Kidney (tissue), 22 donors: ENCODE measurements at places on chromosomes 6 and 20. TPM values are rescaled to one million over a fixed set of nuclear protein-coding genes. Genes with fewer than 3 reads are reported as not detected.

GRCh38 chr6:84766799-84767525 lies 2.6 kb upstream of the TBX18 start:
- no peak overlapping the region for H3K4me3 ChIP-seq
- no peak overlapping the region for H3K27ac ChIP-seq
- no peaks in the 10 kb centered on the region for H3K36me3 ChIP-seq
- DNase-seq = peak; percentile 21
- peaks cover 76% of the 10 kb centered on the region for H3K27me3 ChIP-seq

Gene CST1
- not detected for total RNA-seq

GRCh38 chr20:56247954-56248782 lies at the start of gene MC3R:
MC3R (plus strand) TSS chr20:56248732; CDS start chr20:56248844, 112 bp downstream.
- DNase-seq = peak; percentile 56
- H3K4me1 ChIP-seq = no peaks in the 10 kb centered on the region
- H3K36me3 ChIP-seq = no peaks in the 10 kb centered on the region
- H3K4me3 ChIP-seq = no peak within 1 kb of the TSS
- no peak within 1 kb of the TSS for H3K27ac ChIP-seq

DNA sequence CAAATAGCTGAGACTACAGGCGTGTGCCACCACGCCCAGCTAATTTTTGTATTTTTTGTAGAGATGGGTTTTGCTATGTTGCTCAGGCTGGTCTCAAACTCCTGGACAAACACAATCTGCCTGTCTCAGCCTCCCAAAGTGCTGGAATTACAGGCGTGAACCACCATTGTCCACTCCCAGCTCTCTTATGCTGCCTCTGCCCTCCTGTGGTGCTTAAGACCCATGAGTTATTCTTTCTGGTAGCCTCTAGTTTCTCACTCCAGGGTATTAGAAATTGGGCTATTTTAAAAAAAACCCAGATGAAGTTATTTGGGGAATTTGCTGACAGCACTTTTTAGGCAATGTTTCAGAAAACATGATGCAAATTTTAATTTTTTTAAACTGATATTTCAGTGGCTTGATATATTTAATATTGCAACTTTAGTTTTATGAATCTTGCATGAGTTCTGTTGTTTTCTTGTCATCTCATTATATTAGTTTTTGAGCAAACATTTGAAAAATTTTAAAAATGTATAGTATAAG lies 114.0 kb upstream of the FOXO3 start:
- no peak overlapping the region for H3K27ac ChIP-seq
- H3K27me3 ChIP-seq = no peaks in the 10 kb centered on the region
- H3K4me1 ChIP-seq = no peaks in the 10 kb centered on the region

GRCh38 chr6:3265671-3266070 lies 6.9 kb downstream of the PSMG4 start:
- H3K36me3 ChIP-seq = no peaks in the 10 kb centered on the region
- H3K4me3 ChIP-seq = no peak overlapping the region
- H3K27me3 ChIP-seq = no peaks in the 10 kb centered on the region
- H3K27ac ChIP-seq = no peak overlapping the region

DNA sequence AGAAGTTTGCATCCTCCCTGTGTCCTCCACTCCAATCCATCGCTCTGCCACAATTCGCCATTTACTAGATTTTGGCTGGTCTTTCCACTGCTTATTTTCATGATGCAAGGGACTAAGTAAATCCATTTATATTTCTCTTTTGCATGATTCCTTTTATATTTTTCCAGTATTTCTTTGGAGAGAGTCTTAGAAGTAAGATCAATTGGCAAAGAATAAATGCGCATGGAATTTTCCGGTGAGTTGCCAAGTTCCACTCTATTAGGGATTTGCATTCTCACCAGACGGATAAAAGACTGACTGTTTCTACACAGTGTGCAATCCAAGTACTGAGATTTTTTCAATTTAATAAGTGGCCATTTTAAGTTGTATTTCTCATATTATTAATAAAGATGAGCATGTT lies 91.7 kb upstream of the PHACTR3 start:
- H3K4me1 ChIP-seq = no peaks in the 10 kb centered on the region
- H3K27me3 ChIP-seq = no peaks in the 10 kb centered on the region
- H3K36me3 ChIP-seq = no peaks in the 10 kb centered on the region
- H3K27ac ChIP-seq = no peak overlapping the region
- no peak overlapping the region for H3K4me3 ChIP-seq

GRCh38 chr20:7147220-7147601 lies 379.7 kb downstream of the BMP2 start:
- no peak overlapping the region for H3K27ac ChIP-seq
- H3K4me3 ChIP-seq = no peak overlapping the region
- H3K27me3 ChIP-seq = no peaks in the 10 kb centered on the region
- no peak for DNase-seq

GRCh38 chr6:144033816-144034735 lies 26.0 kb upstream of the PLAGL1 start:
- H3K4me1 ChIP-seq = peaks cover 8% of the 10 kb centered on the region
- no peak overlapping the region for H3K4me3 ChIP-seq

DNA sequence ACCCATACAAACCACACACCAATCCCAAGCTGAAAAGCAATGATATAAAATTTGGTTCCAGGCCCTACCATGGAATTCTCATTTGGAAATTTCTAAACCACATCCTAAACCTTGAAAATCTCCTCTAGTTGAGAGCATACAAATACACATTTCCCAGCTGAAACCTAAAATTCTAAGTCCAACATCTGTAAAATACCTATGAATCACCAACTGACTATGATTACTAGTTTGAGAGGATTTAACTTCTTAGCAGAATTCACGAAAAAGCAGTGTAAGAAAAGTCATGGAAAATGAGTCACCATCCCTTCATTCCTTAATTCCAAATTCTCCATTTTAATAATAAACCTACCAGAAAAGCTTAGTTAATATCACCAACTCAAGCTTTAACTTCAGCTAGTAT lies 15.4 kb downstream of the RANBP9 start:
- no peak overlapping the region for H3K27ac ChIP-seq
- no peak for DNase-seq
- no peak overlapping the region for H3K4me3 ChIP-seq
- H3K36me3 ChIP-seq = no peaks in the 10 kb centered on the region

DNA sequence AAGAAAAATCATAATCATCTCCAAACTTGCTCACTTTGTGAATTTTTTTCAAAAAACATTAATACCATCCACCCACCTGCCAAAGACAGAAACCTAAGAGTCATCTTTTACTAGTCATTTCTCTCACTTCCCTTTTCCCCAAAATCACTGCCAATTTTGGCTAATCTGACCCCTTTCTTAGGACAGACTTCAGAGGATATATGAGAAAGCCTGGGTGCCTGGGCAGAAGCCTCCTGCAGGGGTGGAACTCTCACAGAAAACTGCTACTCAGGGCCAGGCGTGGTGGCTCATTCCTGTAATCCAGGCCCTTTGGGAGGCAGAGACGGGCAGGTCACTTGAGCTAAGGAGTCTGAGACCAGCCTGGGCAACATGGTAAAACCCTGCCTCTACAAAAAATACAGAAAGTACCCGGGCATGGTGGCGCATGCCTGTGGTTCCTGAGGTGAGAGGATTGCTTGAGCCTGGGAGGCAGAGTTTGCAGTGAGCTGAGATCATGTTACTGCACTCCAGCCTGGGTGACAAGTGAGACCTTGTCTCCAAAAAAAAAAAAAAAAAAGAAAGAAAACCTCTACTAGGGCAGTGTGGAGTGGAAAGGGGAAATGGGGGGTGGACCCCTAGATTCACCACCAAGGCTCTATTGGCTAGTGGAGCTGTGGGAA lies 3.8 kb downstream of the DEK start:
- no peak overlapping the region for H3K27ac ChIP-seq
- H3K4me3 ChIP-seq = no peak overlapping the region
- peaks cover 15% of the 10 kb centered on the region for H3K36me3 ChIP-seq
- no peaks in the 10 kb centered on the region for H3K27me3 ChIP-seq

Gene PSMB9
- 56.6 TPM for total RNA-seq

Gene PPDPF
- 578 TPM for total RNA-seq

Gene MLN
- total RNA-seq = not detected

DNA sequence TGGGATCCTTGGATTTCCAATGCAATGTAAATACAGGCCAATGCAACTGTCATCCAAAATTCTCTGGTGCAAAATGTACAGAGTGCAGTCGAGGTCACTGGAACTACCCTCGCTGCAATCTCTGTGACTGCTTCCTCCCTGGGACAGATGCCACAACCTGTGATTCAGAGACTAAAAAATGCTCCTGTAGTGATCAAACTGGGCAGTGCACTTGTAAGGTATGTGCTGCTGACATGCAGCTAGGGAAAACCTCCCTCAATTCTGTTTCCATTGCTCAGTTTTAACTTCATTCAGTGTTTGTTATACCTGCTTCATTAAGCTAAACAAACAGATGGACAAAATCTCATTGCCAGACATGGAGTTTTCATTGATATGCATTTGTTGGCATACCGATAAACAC lies 397.1 kb downstream of the ARHGAP18 start:
- H3K4me1 ChIP-seq = no peaks in the 10 kb centered on the region
- H3K4me3 ChIP-seq = no peak overlapping the region
- no peaks in the 10 kb centered on the region for H3K36me3 ChIP-seq
- DNase-seq = no peak
- no peak overlapping the region for H3K27ac ChIP-seq
- no peaks in the 10 kb centered on the region for H3K27me3 ChIP-seq

DNA sequence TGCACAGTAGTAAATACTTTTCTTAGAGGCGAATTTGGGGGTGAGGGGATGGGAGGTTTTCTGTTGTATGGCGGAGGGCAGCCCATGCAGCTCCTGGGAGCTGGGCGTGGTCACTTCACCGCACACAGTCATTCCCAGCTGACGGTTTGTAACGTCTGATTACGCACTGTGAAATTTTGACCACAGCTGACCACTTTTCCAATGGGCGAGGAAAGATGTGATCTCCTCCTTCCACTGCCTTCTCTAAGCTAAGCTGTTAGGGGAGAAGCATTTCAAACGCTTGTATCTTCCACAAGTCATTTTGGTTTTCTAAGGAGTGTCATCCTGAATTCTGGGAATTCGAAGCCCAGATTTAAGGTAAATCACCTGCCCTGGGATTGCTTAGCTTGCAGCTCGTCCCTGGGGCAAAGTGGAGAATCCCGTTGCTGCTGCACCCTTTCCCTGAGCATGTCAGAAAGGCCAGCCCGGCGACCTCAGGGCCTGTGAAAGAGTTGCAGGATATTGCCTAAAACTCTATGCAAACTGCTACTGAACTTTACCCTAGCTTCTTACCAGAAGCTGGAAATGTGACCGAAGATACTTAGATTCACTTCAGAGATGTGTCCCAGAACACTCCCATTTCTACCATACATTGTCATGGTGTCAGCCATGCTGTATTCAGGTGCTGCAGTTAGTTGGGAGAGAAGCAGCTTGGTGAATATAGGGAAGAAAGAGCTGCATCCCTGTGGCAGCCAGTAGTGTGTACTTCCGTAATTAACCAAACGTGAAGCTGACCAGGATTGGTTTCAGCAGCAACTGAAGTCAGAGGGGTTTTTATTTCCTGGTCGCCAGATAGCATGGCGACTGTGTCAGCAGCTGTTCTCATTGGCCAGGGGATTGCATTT lies 58.9 kb downstream of the RREB1 start:
- no peak for DNase-seq
- peak overlapping the region; percentile 51 for H3K27ac ChIP-seq
- H3K4me1 ChIP-seq = peaks cover 2% of the 10 kb centered on the region
- no peak overlapping the region for H3K4me3 ChIP-seq
- no peaks in the 10 kb centered on the region for H3K27me3 ChIP-seq

DNA sequence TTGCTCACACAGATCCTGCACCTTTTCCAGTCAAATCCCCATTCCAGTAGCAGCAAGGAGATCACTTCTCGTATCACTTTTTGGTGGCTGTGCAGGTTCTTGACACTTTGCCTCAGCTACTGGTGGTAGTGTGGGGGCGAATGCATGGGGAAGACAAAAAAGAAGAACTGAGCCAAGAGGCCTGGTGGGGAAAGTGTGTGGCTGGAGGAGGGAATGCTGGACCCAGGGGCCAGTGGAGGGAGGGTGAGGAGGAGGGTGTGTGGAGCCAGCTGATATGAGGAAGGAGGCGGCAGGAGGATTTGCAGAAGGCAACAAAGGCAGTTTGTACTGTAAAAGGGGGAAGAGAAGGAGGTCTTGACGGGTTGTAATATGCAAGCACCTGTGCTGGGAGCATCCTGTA lies 15.7 kb upstream of the HLA-C start:
- DNase-seq = no peak
- H3K27me3 ChIP-seq = no peaks in the 10 kb centered on the region
- no peaks in the 10 kb centered on the region for H3K36me3 ChIP-seq
- H3K4me1 ChIP-seq = no peaks in the 10 kb centered on the region
- no peak overlapping the region for H3K4me3 ChIP-seq
- no peak overlapping the region for H3K27ac ChIP-seq

- H3K36me3 ChIP-seq = no peaks in the 10 kb centered on the region
- H3K4me3 ChIP-seq = no peak overlapping the region
- peaks cover 12% of the 10 kb centered on the region for H3K4me1 ChIP-seq
- no peak overlapping the region for H3K27ac ChIP-seq
- no peaks in the 10 kb centered on the region for H3K27me3 ChIP-seq
Measured at GRCh38 chr6:47631797-47632196, 66.6 kb upstream of the ADGRF4 start.

- no peak overlapping the region for H3K27ac ChIP-seq
- no peaks in the 10 kb centered on the region for H3K4me1 ChIP-seq
- H3K4me3 ChIP-seq = no peak overlapping the region
- no peaks in the 10 kb centered on the region for H3K36me3 ChIP-seq
Measured at GRCh38 chr6:155004017-155004416, 8.9 kb downstream of the TIAM2 start.

DNA sequence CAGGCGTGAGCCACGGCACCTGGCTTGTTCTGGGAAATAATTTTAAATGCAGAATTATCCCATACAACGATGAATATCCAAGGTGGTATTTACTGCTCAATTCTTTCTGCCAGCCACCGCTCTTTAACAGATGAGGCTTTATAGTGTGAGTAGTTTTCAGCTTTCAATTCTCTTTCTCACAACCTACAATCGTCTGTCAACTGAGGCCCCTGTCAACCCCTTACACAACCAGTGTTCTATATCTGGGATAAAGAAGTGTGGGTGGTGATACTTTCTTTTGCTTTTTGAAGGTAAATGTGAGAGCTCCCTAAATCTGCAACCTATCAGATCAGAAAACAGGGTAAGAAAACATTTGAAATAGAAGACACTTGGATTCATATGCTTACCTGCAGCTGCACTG lies 22.5 kb downstream of the STAU1 start:
- no peaks in the 10 kb centered on the region for H3K27me3 ChIP-seq
- no peaks in the 10 kb centered on the region for H3K36me3 ChIP-seq
- no peak for DNase-seq
- H3K4me1 ChIP-seq = peaks cover 3% of the 10 kb centered on the region

DNA sequence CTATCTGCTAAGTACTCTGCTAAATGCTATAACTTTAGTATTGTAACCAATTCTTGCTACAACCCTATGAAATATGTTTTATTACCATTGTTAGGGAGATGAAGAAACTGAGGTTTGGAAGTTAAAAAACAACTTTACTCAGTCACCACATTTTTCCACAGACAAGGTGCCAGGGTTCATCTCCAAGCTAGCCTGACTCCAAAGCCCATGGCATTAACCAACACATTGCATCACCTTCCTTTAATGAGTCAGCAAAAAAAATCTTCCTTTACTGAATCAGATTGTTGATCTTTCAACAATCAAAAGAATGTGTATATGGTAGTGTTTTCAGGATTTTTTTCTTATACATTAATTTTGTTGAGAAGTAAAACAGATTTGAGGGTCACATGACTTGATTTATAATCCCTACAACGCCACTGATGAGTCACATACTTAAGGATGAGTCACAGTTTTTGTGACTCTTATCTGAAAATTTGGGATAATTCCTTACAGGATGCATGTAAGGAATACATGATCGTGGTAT lies 41.5 kb downstream of the MAN1A1 start:
- H3K36me3 ChIP-seq = no peaks in the 10 kb centered on the region
- DNase-seq = no peak
- no peak overlapping the region for H3K27ac ChIP-seq
- H3K4me1 ChIP-seq = peaks cover 29% of the 10 kb centered on the region
- no peaks in the 10 kb centered on the region for H3K27me3 ChIP-seq

Gene NKAIN2
- 1.8 TPM for total RNA-seq
